ENCODE measurements at places on chromosomes 2 and 18.

DNA sequence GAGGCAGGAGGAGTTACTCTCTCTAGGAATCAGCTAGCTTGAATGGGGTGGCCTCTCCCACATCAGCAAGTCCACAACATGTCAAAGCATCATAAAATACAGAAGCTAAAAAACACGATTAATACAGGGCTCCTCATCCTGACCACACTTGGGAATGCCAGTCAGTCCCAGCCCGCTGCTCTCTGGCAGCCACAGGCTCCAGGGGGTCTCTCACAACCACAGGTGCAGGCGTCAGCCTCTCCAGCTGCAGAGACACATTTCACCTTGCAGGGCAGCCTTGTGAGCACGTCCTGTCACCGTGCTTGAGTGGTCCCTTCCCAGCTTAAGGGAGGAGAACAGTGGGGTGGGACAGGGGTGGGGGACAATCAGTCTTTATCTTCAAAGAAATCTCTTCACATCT, 137.4 kb upstream of the SH3BP4 start:
- no peak for DNase-seq

DNA sequence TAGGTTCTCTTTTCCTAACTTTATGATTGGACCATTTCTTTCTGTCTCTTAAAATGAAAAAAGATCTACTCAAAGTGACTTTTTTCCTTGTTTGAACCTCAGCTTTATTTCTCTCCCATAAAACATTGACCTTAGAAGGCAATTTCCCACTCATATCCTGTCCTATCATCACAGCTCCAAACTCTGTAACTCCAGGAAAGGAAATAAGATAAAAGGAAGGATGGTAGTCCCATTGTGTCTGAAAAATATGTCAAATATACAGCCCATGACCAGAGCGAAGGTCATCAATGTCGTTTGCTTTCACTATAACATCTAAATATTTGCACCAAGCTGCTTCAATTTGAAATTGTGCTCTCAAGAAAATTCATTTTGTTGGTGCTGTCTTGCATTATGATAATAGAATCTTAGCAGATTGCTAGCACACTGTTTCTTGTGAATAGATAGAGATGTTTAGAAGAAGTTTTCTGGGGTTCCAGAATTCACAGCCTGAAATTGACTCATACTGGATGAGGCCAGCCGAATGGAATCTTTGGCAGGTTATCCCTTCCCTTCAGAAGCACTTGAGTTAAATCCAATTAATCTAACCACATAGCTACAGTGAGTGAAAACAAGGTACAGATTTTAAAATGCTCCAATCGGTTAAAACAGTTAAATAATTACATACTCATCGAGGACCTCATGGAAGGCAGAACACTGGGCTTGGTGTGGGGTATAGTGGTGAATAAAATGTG, 95.1 kb downstream of the CRIM1 start:
- peak; percentile 67 for DNase-seq

- DNase-seq: no peak
Measured at GRCh38 chr2:98308068-98308467, 38.2 kb upstream of the CNGA3 start.

DNA sequence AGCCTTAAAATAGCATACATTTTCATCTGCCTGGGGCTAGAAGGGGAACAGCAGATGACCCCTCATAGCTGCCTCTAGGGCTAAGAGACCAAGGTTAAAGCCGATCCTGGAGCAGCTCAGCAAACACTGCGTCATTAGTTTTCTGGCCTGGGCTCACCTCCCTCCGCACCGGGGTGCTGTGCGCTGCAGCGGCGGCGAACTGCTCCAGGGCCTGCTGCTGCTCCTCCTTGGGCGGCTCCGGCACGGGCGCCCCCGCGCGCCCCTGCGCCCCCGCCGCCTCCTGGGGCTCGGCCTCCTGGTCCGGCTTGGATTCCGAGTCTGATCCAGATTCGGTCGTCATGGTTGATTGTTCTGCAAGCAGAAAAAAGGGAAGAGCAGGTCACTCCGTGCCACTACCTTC, 55.0 kb downstream of the EPB41L3 start:
- DNase-seq: no peak

DNA sequence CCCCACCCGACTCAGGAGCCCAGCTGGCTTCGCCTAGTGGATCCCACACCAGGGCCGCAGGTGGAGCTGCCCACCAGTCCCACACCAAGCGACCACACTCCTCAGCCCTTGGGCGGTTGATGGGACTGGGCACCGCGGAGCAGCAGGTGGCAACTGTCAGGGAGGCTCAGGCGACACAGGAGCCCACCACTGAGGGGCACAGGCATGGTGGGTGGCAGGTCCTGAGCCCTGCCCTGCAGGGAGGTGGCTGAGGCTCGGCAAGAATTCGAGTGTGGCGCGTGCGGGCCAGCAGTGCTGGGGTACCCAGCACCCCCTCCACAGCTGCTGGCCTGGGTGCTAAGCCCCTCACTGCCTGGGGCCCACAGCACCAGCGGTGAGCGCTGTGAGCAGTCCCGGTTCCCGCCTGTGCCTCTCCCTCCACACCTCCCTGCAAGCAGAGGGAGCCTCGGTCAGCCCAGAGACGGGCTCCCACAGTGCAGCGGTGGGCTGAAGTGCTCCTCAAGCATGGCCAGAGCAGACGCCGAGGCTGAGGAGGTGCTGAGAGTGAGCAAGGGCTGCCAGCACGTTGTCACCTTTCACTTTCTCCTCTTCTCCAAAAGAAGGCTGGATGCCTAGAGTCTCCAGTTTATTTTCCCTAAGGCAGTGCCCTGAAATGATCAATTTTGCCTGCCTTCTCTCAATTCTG, 1440.7 kb upstream of the ZEB2 start:
- DNase-seq: no peak

- DNase-seq: no peak
Measured at GRCh38 chr2:98518101-98518500, 73.4 kb downstream of the INPP4A start.

- DNase-seq: peak; percentile 97
Measured at GRCh38 chr2:66434679-66435548, at the start of gene MEIS1. MEIS1 (plus strand) TSS chr2:66435125; CDS start chr2:66435857, 732 bp downstream.

DNA sequence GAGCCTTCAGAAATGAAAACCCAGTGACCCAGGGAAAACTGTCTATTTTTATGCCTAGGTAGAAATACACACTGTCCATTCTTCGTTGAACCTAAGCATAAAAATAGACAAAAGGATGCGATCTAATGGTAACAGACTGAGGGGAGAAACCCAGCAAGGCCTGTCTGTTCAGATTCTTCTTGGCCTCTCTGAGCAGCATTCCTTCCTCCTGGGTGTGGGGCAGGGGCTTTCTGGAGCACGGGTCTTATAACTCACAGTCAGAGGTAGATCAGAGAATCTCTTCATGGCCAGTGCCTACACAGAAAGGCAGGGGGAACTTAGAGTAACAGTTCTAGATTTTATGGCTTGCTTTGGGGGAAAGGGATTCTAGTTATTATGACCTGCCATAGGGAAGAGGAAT, 56.0 kb downstream of the PKDCC start:
- DNase-seq: no peak

DNA sequence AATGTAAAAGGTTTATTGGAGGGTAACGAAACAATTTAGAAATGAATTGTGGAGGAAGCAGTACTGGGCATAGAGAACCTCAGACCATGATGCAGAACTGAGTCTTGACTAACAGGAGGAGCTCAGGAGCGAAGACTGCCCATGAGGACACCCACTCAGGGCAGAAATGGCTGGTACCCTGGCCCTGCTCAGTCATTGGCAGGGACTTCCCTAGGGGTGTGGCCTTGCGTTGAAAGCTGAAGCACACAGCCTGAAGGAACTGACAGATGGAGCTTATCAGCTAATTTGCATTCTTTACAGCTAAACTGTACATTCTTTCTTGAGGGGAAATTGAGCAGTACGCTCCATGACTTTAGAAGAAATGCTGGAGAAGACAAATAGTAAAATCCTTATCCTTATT, 57.1 kb downstream of the PDK1 start:
- no peak for DNase-seq

DNA sequence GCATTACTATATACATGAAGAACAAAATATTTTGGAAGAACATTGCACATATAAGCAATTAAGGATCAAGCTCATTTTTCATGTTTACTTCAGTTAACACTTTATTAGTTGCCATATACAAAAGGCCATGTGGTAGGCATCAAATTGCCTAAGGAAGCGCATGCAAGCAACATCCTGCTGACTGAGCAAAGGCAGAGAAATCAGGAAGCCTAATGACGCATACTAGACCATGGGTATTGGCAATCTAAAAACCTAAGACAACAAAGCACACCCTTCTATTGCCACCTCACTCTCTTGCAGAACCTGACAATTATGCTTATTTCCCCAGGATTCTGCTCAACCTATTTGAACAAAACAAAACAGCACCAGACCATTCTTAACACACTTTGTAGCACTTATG, 171.9 kb downstream of the STK39 start:
- DNase-seq: no peak

GRCh38 chr2:221109552-221109951, 462.6 kb downstream of the EPHA4 start:
- no peak for DNase-seq

GRCh38 chr2:95056461-95057459, 31.3 kb downstream of the MAL start:
- DNase-seq: no peak

GRCh38 chr2:215793747-215794595, 219.4 kb downstream of the MREG start:
- DNase-seq: peak; percentile 81

DNA sequence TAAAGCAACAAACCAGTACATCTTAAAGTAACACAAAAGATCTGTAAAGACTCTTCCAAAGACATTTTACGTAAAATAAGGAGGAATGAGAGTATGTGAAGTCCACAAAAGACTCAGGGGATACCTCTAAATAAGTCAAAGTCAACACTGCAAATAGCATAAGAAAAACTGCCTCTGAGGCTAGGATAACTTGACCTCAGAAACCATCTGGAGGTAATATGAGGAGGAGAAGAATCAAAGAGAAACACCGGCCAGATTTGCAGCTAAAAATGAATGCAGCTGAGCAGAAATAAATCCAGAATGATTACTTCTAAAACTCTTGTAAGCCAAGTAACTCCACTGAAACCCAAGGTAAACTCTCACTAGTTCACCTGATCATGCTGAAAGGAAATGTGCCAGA, 52.2 kb upstream of the ERMN start:
- DNase-seq: no peak

- DNase-seq: no peak
Measured at GRCh38 chr2:141946016-141946415, 184.8 kb downstream of the LRP1B start.

DNA sequence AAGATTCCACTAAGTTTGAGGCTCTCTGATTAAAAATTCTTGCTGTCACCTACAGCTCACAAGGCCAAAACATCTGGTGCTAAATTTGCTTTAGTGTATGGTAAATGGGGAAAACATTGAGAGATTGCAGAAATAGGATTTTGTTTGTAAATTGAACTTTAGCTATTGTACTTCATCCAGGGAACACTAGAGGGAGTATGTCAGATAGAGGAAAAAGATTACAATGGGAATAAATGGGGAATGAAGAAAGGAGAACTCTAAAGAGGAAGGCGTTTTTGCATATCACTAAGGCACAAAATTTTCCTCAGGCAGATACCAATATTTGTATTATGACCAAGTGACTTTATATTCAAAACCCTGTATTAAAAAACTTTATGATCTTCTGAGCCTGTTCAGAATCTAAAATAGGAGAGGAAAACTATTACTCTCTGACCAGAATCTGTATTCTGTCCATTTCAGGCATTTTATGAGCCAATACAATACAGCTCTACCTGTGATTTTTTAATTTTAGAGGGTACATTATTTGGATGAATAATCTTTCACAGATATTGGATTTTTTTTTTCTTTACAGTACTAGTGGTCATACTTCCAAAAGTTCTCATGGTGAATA, 52.3 kb upstream of the ITGB6 start:
- peak; percentile 29 for DNase-seq

- no peak for DNase-seq
Measured at GRCh38 chr2:42176992-42177738, 8.0 kb downstream of the EML4 start.

GRCh38 chr2:149020432-149020851, 18.1 kb upstream of the LYPD6B start:
- DNase-seq: no peak

GRCh38 chr18:6591491-6591890, 138.0 kb upstream of the ARHGAP28 start:
- DNase-seq: no peak

DNA sequence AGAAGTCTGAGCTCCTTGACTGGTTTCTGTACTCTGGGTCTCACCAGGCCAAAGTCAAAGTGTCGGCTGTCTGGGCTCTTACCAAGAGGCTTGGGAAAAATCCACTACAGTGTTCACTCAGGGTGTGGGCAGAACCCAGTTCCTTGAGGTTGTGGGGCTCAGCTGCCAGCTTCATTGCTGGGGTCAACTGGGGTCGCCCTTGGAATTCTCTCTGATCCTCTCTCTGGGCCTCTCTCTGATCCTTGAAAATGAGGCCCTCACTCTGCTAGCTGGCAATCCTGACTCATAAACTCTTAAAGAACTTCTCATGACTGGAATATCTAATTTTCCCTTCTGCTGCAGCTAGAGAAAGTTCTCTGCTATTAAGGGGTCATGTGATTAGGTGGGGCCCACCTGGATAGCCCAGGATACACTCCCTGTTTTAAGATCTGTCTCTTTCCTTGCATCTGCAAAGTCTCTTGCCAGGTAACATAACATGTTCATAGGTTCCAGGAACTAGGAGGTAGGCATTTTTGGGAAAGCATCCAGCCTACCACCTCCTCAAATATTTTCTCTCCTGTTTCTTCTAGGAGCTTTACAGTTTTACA, 66.3 kb downstream of the SP110 start:
- DNase-seq: no peak

DNA sequence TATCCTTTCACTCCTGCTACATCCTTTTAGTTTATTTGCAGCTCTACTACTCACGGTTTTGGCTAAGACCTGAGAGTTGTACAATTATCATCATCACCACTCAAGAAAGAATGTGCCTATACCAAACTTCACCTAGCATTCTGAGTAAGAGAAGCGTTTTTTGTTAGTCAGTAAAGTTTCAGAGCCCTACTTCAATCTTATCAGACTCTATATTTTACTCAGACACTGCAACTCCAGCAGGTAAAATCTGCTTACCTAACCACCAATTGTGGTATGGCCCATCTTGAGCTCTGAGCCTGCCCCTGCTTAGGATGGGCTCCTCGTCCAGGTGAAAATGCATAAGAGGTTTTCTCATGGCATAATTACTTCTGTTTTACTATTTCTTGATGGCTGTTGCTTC, 37.1 kb downstream of the ICOS start:
- no peak for DNase-seq

DNA sequence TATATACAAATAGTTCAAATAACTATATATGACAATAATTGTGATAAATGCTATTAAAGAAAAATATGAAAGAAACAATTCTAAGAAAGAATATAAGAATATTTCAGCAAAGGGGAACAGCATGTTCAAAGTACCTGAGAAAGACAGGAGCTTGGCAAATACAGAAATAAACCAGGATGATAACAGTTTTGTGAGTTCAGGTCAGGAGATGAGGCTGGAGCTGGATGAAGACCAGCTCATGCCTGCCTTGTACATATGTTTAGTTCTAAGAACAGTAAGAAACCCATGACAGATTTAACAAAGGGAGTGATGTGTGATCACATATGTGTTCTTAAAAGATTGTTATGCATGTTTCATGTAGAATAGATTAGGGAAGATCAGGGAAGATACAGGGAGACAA, 98.2 kb downstream of the R3HDM1 start:
- DNase-seq: no peak

Data from fibroblast of gingiva (primary cell).